ENCODE measurements at places on chromosomes 5 and 9. TPM values are rescaled to one million over a fixed set of nuclear protein-coding genes. Genes with fewer than 3 reads are reported as not detected.

DNA sequence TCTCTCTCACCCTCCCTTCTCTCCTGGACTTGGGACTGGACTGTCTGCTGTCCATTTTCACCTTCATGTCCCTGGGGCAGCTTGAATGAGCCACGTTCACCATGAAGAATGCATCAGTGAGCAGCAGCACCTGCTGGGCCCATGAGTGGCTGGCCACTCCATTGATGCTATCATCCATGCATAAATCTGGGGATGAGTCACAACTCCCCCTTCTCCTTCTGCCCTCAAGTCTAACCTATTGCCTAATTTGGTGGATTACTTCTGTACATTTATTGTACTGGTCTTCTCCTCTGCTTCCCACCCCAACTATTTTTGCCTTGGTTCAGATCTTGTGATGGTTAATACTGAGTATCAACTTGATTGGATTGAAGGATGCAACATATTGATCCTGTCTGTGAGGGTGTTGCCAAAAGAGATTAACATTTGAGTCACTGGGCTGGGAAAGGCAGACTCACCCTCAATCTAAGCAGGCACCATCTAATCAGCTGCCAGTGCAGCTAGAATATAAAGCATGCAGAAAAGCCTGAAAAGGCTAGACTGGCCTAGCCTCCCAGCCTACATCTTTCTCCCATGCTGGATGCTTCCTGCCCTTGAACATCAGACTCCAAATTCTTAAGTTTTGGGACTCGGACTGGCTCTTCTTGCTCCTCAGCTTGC, 46.7 kb downstream of the GDNF start:
- no peak overlapping the region for H3K4me3 ChIP-seq
- no peak for DNase-seq
- no peaks in the 10 kb centered on the region for H3K4me1 ChIP-seq
- no peak overlapping the region for H3K27ac ChIP-seq
- H3K36me3 ChIP-seq, result no peaks in the 10 kb centered on the region

CACNA1B gene
- 0.03 TPM for total RNA-seq

GRCh38 chr9:135641047-135641446, 1.7 kb upstream of the GLT6D1 start:
- no peaks in the 10 kb centered on the region for H3K27me3 ChIP-seq
- H3K4me1 ChIP-seq, result no peaks in the 10 kb centered on the region
- H3K36me3 ChIP-seq, result no peaks in the 10 kb centered on the region

- no peaks in the 10 kb centered on the region for H3K27me3 ChIP-seq
- DNase-seq, result no peak
- no peaks in the 10 kb centered on the region for H3K4me1 ChIP-seq
- no peak overlapping the region for H3K4me3 ChIP-seq
- no peak overlapping the region for H3K27ac ChIP-seq
Measured at GRCh38 chr5:101455851-101456250, 552.8 kb upstream of the ST8SIA4 start.

DNA sequence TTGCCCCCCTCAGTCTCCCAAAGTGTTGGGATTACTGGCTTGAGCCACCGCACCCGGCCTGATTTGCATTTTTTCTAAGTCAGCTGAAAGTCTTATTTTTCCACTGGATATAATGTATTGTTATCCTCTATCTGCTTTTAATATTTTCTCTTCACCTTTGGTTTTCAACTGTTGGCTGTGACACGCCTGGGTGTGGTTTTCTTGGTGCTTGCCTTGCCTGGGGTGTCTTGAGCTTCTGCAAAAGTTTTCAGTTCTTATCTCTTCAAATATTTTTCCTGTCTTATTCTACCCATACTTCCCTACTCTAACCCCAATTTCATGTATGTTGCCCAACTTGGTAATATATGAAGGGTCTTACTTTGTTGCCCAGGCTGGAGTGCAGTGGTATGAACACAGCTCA, 4.3 kb upstream of the MXD3 start:
- H3K4me3 ChIP-seq, result no peak overlapping the region
- H3K27ac ChIP-seq, result no peak overlapping the region
- peaks cover 8% of the 10 kb centered on the region for H3K4me1 ChIP-seq
- no peak for DNase-seq

SLC1A3 gene
- total RNA-seq, result 3.1 TPM

FOXD4L3 gene
- 0.54 TPM for total RNA-seq

- H3K4me1 ChIP-seq, result no peaks in the 10 kb centered on the region
- no peaks in the 10 kb centered on the region for H3K27me3 ChIP-seq
- H3K27ac ChIP-seq, result no peak overlapping the region
- no peak for DNase-seq
- no peak overlapping the region for H3K4me3 ChIP-seq
Measured at GRCh38 chr5:14172149-14172795, 29.1 kb downstream of the TRIO start.

GRCh38 chr5:142549834-142550233, 136.1 kb downstream of the FGF1 start:
- no peaks in the 10 kb centered on the region for H3K36me3 ChIP-seq
- no peak overlapping the region for H3K27ac ChIP-seq
- H3K4me3 ChIP-seq, result no peak overlapping the region
- DNase-seq, result no peak
- no peaks in the 10 kb centered on the region for H3K4me1 ChIP-seq
- peaks cover 2% of the 10 kb centered on the region for H3K27me3 ChIP-seq

FGFR4 gene
- total RNA-seq, result 1.4 TPM

- no peak overlapping the region for H3K4me3 ChIP-seq
- H3K4me1 ChIP-seq, result no peaks in the 10 kb centered on the region
- H3K27me3 ChIP-seq, result peaks cover 3% of the 10 kb centered on the region
- DNase-seq, result no peak
- no peak overlapping the region for H3K27ac ChIP-seq
Measured at GRCh38 chr9:77038281-77039036, 19.0 kb downstream of the FOXB2 start.

DNA sequence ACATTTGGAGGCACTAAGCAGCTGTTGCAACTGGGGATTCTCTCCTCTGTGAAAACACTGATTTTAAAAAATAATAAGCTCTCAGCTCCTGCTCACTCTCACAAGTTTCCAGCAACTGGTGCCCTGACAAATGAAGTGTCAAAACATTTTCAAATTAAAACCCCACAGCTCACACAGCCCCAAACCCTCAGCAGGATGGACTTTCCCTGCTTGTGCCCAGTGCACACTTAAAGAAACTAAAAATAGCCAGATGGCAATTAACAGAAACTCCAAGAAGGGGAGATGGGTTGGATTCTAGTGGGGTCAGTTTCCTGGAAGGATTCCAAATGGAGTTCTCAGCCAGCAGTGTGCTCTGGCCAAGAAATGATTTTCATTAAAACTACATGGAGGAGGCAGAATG, 163.0 kb upstream of the PUM3 start:
- no peak overlapping the region for H3K27ac ChIP-seq
- no peaks in the 10 kb centered on the region for H3K4me1 ChIP-seq
- no peak overlapping the region for H3K4me3 ChIP-seq
- no peak for DNase-seq
- H3K27me3 ChIP-seq, result no peaks in the 10 kb centered on the region
- no peaks in the 10 kb centered on the region for H3K36me3 ChIP-seq

GRCh38 chr5:43855452-43855851, 252.5 kb downstream of the NNT start:
- DNase-seq, result no peak
- H3K27me3 ChIP-seq, result no peaks in the 10 kb centered on the region
- no peaks in the 10 kb centered on the region for H3K4me1 ChIP-seq
- no peaks in the 10 kb centered on the region for H3K36me3 ChIP-seq

- H3K27me3 ChIP-seq, result no peaks in the 10 kb centered on the region
- no peaks in the 10 kb centered on the region for H3K4me1 ChIP-seq
- no peak for DNase-seq
- H3K27ac ChIP-seq, result no peak overlapping the region
Measured at GRCh38 chr5:77431719-77432118, 60.4 kb downstream of the WDR41 start.

DNA sequence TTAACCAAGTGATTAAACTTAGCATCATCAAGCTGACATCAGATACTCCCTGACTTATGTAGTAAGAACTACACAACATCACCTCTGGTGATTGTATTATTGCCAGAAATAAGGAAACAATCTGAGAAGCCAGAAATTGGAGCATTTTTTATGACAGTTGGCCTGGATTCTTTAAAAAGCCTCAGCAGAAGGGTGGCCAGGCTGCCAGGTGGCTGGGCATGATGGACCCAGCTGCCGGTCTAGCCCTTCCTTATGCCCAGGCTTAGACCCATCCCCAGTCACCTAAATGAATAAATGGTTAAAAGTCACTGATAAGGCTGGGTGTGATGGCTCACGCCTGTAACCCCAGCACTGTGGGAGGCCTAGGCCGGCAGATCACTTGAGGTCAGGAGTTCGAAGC, 12.8 kb downstream of the OR1K1 start:
- peaks cover 12% of the 10 kb centered on the region for H3K4me1 ChIP-seq
- H3K27me3 ChIP-seq, result no peaks in the 10 kb centered on the region
- H3K27ac ChIP-seq, result no peak overlapping the region
- H3K4me3 ChIP-seq, result no peak overlapping the region

DNA sequence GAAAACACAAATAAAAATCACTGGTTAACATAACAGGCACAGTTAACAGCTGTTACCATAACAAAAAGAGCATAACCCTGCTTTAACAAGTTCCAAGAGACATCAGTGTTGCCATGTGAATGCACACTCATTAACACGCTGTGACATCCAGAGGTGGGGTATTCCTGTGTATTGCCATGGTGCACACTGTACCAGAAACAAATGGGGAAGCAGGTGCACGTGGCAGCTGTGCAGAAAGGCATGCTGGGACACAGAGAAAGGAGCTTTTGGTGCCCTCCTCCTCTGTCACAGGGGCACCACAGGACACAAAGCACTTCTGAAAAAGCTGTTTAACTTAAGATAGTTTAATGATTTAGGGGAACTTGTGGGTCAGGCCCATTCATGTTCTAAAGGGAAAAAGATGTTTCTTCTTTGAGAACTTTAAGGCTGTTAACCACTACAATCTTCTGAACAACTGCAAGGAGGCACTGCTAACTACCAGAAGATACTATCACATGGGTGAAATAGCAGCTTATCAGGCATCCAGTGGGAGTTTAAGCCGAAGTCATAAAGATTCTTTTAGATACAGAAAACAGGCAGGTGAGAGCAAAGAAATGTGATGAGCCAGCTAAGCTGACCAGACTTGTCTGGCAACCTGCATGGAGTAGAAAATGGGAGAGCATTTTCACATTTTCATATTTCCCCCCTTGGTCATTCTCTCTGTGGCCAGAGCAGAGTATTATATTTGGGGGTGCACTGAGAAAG, 56.4 kb upstream of the GOLPH3 start:
- no peaks in the 10 kb centered on the region for H3K27me3 ChIP-seq
- H3K36me3 ChIP-seq, result peaks cover 38% of the 10 kb centered on the region
- DNase-seq, result no peak
- H3K4me3 ChIP-seq, result no peak overlapping the region

GRCh38 chr5:155459889-155460500, 446.4 kb downstream of the KIF4B start:
- H3K36me3 ChIP-seq, result no peaks in the 10 kb centered on the region
- H3K4me3 ChIP-seq, result no peak overlapping the region
- H3K27ac ChIP-seq, result no peak overlapping the region
- no peak for DNase-seq

ZNF483 gene
- 15.5 TPM for total RNA-seq

TNC gene
- not detected for total RNA-seq

GRCh38 chr5:159242656-159243055, 20.4 kb upstream of the UBLCP1 start:
- H3K27me3 ChIP-seq, result no peaks in the 10 kb centered on the region
- peaks cover 14% of the 10 kb centered on the region for H3K4me1 ChIP-seq
- no peak for DNase-seq
- H3K4me3 ChIP-seq, result no peak overlapping the region

ADAMTS13 gene
- 3.1 TPM for total RNA-seq

BASP1 gene
- 4.0 TPM for total RNA-seq

IFNB1 gene
- total RNA-seq, result not detected

BARX1 gene
- total RNA-seq, result not detected

NRG2 gene
- total RNA-seq, result 0.22 TPM

GRCh38 chr9:136219276-136219675, 14.3 kb upstream of the LHX3 start:
- H3K36me3 ChIP-seq, result peaks cover 4% of the 10 kb centered on the region
- no peak overlapping the region for H3K27ac ChIP-seq
- DNase-seq, result no peak
- no peaks in the 10 kb centered on the region for H3K4me1 ChIP-seq

DNA sequence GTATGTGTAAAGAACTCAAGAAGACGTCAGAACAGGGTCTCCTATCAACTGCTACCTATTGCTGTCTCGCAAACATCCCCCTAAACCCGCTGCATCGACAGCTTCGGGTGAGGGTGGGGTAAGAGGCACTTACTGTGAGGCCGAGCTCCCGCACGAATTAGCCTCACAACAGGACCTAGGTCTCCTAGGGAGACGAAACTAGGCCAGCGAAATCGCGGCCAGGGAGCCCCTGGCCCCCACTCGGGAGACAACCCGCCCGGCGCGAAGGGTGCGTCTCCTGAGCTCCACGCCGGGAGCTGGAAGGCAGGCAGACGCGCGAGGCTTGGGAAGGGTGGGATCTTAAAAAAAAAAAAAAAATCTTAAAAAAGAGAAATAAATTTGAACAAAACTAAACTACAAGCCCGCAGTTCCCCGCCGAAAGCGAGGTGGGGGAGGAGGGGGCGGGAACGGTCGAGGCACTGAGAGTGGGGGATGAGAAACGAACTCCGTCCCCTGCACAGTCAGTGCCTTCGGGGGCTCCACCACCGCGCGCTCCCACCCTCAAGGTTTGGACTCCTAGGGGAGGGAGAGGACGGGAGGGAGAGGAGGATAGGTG, 33.0 kb upstream of the NFIB start:
- H3K36me3 ChIP-seq, result no peaks in the 10 kb centered on the region
- H3K27ac ChIP-seq, result no peak overlapping the region
- peaks cover 10% of the 10 kb centered on the region for H3K27me3 ChIP-seq
- no peak for DNase-seq

CAMK2A gene
- not detected for total RNA-seq

CLTB gene
- total RNA-seq, result 31.6 TPM

GRCh38 chr5:157545610-157546310, 29.8 kb downstream of the ADAM19 start:
- H3K4me1 ChIP-seq, result peaks cover 14% of the 10 kb centered on the region
- H3K36me3 ChIP-seq, result no peaks in the 10 kb centered on the region
- no peak for DNase-seq
- H3K27me3 ChIP-seq, result no peaks in the 10 kb centered on the region

BHMT2 gene
- total RNA-seq, result not detected

- no peak for DNase-seq
- no peak overlapping the region for H3K4me3 ChIP-seq
- H3K27ac ChIP-seq, result no peak overlapping the region
- H3K4me1 ChIP-seq, result no peaks in the 10 kb centered on the region
- H3K36me3 ChIP-seq, result no peaks in the 10 kb centered on the region
- no peaks in the 10 kb centered on the region for H3K27me3 ChIP-seq
Measured at GRCh38 chr9:72577212-72577753, 55.9 kb downstream of the TMC1 start.

GRCh38 chr5:153991168-153991567, 47.5 kb downstream of the FAM114A2 start:
- no peak overlapping the region for H3K4me3 ChIP-seq
- DNase-seq, result no peak
- no peaks in the 10 kb centered on the region for H3K4me1 ChIP-seq
- no peak overlapping the region for H3K27ac ChIP-seq
- H3K27me3 ChIP-seq, result no peaks in the 10 kb centered on the region
- peaks cover 34% of the 10 kb centered on the region for H3K36me3 ChIP-seq

RPS14 gene
- total RNA-seq, result 6,414 TPM

Data from naive thymus-derived CD4-positive, alpha-beta T cell (primary cell).